ENCODE measurements at places on chromosomes 16 and 17.
A peak's percentile ranks its signal among the peaks of the same experiment; 100 is the strongest.

DNA sequence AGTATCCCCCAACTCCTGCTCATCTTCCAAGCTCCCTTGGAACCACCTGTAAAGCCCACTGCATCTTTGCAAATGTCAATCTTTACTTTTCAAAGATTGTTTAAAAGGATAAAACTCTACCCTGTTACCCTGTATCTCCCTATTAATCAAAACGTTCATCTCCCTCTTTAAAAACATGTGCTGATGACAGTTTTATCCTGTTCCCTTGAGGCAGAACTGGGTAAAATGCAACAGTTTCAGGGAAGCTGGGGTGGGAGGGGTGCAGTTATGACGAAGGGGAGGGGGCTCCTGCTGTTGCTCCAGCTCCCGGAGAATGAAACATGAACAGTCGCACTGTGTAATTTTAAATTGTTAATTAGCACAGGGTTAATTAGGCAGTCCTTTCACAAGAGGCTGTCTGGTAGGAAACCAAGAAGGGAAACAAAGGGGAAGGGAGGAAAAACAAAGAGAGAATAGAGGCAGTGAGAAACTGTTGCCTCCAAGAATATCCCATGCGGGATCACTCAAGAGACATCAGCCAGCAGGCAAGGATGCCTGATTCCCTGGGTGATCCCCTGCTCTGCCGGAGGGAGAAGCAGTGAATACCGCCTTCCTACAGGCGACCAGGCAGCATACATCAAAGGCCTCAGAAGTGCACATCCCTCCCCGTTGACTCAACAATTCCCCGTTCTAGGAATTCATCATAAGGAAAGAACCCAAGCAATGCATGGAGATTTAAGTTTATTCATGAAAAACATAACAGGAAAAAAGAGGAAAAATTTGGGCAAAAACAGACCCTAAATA is 84.2 kb downstream of the ZFHX3 start:
- no peak for DNase-seq

GRCh38 chr17:65088621-65089360 is 32.3 kb upstream of the GNA13 start:
- no peak for DNase-seq

- no peak for DNase-seq
These were observed 1.5 kb downstream of the ZNF205 start for GRCh38 chr16:3113765-3114479.

GRCh38 chr17:78249818-78250806 is 18.7 kb downstream of the TMEM235 start:
- no peak for DNase-seq

DNA sequence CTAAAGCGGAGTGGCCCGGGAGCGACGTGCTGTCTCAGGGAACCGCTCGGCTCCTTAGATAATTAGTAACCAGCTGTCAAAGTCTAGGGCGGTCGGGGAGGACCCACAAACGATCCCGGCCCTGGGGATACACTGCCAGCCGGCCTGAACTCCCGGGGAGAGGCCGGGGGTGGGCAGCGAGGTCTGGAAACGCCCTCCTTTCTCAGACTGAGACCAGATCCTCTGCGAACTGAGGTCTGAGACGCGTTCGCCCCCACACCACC is 1.3 kb downstream of the HNF1B start:
- DNase-seq: no peak

- DNase-seq: no peak
These were observed 12.3 kb downstream of the KRT9 start for GRCh38 chr17:41559548-41559947.

GRCh38 chr17:35773679-35774425 is 13.2 kb downstream of the C17orf50 start:
- no peak for DNase-seq

DNA sequence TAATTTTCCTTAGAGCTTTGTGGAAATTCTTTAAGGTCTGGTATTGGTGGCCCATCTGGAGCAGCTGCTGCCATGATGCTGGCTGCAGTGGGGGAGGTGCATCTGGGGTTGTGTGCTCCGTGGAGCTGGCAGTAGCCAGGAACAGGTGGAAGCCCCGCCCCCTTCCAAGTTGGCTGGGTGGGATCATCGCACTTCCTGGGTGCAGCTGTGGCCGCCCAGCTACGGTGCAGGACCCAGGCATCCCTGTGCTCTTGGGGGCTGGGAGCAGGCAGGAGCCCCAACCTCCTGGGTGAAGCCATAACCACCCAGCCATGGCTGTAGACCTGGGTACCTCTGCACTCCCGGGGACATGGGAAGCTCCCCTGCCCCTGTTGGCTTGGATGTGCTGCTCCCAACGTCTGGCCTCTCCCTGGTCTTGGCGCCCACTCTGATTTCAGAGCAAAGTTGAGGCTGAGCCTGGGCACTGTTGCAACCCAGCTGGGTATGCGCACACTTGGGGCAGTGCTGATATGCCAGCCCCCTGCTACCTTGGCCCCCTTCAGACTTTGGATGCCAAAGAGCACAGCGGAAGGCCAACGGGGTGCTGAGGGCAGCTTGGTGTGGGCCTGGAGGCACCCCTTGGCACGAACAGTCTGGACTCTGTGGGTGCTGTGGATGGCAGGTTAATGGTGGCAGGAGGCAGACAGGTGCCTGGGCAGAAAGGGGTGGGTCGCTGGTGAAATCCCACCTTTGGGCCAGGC is 145.2 kb downstream of the MYO1D start:
- DNase-seq: no peak

- DNase-seq: no peak
These were observed 8.4 kb downstream of the FOXK2 start for GRCh38 chr17:82527898-82528297.

DNA sequence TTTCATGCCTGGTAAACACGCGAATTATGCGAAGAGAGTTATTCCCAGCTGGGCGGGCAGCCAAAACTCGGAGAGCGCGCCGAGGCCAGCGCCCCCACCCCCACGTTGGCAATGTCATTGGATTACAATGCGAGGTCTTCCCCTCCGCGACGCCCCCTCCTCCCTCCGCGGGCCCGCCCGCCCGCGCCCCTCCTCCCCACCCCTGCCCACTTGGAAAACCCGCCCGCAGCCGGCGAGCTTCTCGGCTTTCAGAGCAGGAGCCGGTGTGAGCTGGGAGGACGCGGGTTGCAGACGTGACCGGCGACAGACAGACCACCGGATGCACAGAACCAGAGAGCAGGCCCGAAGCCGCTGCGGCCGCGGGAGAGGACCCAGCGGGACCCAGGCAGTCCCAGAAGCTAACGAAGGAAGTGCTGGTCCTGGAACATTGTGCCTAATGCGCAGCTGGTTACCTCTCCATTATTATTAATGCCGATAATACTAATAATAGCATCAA is 4.0 kb downstream of the NOG start:
- no peak for DNase-seq

- no peak for DNase-seq
These were observed 56.3 kb downstream of the ABCC1 start for GRCh38 chr16:16005721-16006120.

- DNase-seq: peak; percentile 72
These were observed at the start of gene KAT2A for GRCh38 chr17:42120770-42121769. KAT2A (minus strand) TSS chr17:42121367; CDS start chr17:42121304, 63 bp downstream.

GRCh38 chr16:11114366-11115164 is 141.4 kb downstream of the SOCS1 start:
- DNase-seq: no peak

All from CD4-positive, alpha-beta T cell treated with Interferon gamma for 1 hour (primary cell).